ENCODE measurements at places on chromosomes 3 and 15. TPM values are rescaled to one million over a fixed set of nuclear protein-coding genes. Genes with fewer than 3 reads are reported as not detected.

KPNA1 gene
- 81.7 TPM for total RNA-seq

OCA2 gene
- not detected for total RNA-seq

GRCh38 chr3:197466586-197467399, 89.0 kb downstream of the BDH1 start:
- no peak overlapping the region for H3K4me3 ChIP-seq
- H3K27me3 ChIP-seq, result peaks cover 8% of the 10 kb centered on the region
- no peak overlapping the region for H3K27ac ChIP-seq
- no peak for DNase-seq

GRCh38 chr3:13053420-13053819, 19.8 kb downstream of the IQSEC1 start:
- H3K27me3 ChIP-seq, result peaks cover 4% of the 10 kb centered on the region
- no peak overlapping the region for H3K4me3 ChIP-seq
- H3K36me3 ChIP-seq, result no peaks in the 10 kb centered on the region
- DNase-seq, result no peak
- peaks cover 6% of the 10 kb centered on the region for H3K4me1 ChIP-seq

GRCh38 chr3:160286231-160286630, 61.0 kb downstream of the C3orf80 start:
- no peak for DNase-seq
- H3K27ac ChIP-seq, result no peak overlapping the region
- H3K27me3 ChIP-seq, result no peaks in the 10 kb centered on the region
- no peak overlapping the region for H3K4me3 ChIP-seq
- H3K36me3 ChIP-seq, result peaks cover under 1% of the 10 kb centered on the region
- H3K4me1 ChIP-seq, result no peaks in the 10 kb centered on the region

- no peak overlapping the region for H3K4me3 ChIP-seq
- H3K27ac ChIP-seq, result no peak overlapping the region
- no peak for DNase-seq
Measured at GRCh38 chr3:130342821-130343661, 2.4 kb upstream of the COL6A5 start.

GRCh38 chr3:32978331-32978730, 26.9 kb downstream of the CCR4 start:
- H3K27me3 ChIP-seq, result peaks cover 2% of the 10 kb centered on the region
- H3K36me3 ChIP-seq, result peaks cover 6% of the 10 kb centered on the region
- H3K4me1 ChIP-seq, result peaks cover 45% of the 10 kb centered on the region

- no peak for DNase-seq
- no peak overlapping the region for H3K4me3 ChIP-seq
- H3K4me1 ChIP-seq, result peaks cover 33% of the 10 kb centered on the region
Measured at GRCh38 chr15:67193223-67193990, 61.1 kb downstream of the AAGAB start.

GRCh38 chr3:108122276-108122675, 31.4 kb upstream of the CD47 start:
- no peak overlapping the region for H3K27ac ChIP-seq
- H3K4me3 ChIP-seq, result no peak overlapping the region
- peaks cover 62% of the 10 kb centered on the region for H3K4me1 ChIP-seq
- no peak for DNase-seq
- peaks cover 10% of the 10 kb centered on the region for H3K36me3 ChIP-seq
- peaks cover 2% of the 10 kb centered on the region for H3K27me3 ChIP-seq

DNA sequence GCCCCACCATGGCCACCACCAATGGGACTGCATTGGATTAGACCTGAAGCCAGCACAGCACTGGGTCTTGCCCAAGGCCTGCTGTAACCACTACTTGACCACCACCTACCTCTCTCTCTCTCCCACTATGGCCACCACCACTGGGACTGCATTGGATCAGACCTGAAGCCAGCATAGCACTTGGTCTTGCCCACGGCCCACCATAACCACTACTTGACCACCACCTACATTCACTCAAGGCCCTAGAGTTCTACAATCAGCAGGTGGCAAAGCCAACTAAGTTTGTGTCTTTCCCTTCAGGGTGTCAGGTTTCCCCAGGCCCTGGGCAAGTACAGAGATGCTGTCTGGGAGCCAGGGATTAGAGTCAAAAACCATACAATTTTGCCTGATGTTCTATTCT, 57.6 kb downstream of the ESYT3 start:
- no peak for DNase-seq
- H3K27ac ChIP-seq, result no peak overlapping the region
- H3K4me1 ChIP-seq, result peaks cover 12% of the 10 kb centered on the region
- H3K27me3 ChIP-seq, result peaks cover 4% of the 10 kb centered on the region

- no peak overlapping the region for H3K4me3 ChIP-seq
- H3K27ac ChIP-seq, result no peak overlapping the region
- DNase-seq, result no peak
- no peaks in the 10 kb centered on the region for H3K27me3 ChIP-seq
Measured at GRCh38 chr3:63364495-63364894, 86.4 kb downstream of the SYNPR start.

- no peak for DNase-seq
- no peaks in the 10 kb centered on the region for H3K4me1 ChIP-seq
- no peaks in the 10 kb centered on the region for H3K36me3 ChIP-seq
- peaks cover 15% of the 10 kb centered on the region for H3K27me3 ChIP-seq
Measured at GRCh38 chr15:73482166-73482565, 39.2 kb downstream of the REC114 start.

GRCh38 chr15:32861174-32861573, 143.4 kb downstream of the GREM1 start:
- H3K4me1 ChIP-seq, result no peaks in the 10 kb centered on the region
- no peaks in the 10 kb centered on the region for H3K27me3 ChIP-seq
- H3K27ac ChIP-seq, result no peak overlapping the region
- no peaks in the 10 kb centered on the region for H3K36me3 ChIP-seq
- DNase-seq, result no peak
- no peak overlapping the region for H3K4me3 ChIP-seq

GRCh38 chr15:34890424-34890823, 79.1 kb downstream of the AQR start:
- H3K4me1 ChIP-seq, result peaks cover 5% of the 10 kb centered on the region
- H3K4me3 ChIP-seq, result no peak overlapping the region
- DNase-seq, result no peak
- H3K36me3 ChIP-seq, result peaks cover 58% of the 10 kb centered on the region
- no peaks in the 10 kb centered on the region for H3K27me3 ChIP-seq

DNA sequence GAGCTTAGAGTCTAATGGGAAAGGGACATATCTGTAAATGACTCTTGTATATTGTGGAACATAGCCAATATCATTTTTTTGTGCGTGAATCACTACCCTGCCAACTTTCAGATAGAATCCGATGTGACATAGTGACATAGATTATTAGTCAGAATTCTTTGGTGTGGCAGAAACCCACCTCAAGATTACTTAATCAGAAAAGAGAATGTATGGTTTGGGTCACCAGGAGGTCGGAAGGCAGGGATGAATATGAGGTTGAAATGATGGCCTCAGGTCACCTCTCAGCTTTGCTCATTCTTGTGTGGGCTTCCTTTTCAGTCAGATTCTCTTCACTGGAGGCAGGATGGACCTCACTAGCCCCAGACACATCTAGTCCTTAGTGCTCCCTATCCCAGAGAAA, 41.4 kb downstream of the SNAPC5 start:
- peaks cover 21% of the 10 kb centered on the region for H3K36me3 ChIP-seq
- H3K4me1 ChIP-seq, result peaks cover 11% of the 10 kb centered on the region
- DNase-seq, result no peak
- H3K27ac ChIP-seq, result no peak overlapping the region

All from activated T-helper 1 cell treated with anti-CD3 and anti-CD28 coated beads, Interleukin-12 subunit alpha, Interleukin-12 subunit beta, Interleukin-2, Interleukin-4 antibody, amounts not matched to agents 30 ng/mL and 10 ng/mL and 1 ng/mL, durations not matched to agents 14 hours and 24 hours and 36 hours (primary cell).